Tibial artery (tissue), 4 donors: ENCODE measurements at places on chromosomes 2 and 18.

DNA sequence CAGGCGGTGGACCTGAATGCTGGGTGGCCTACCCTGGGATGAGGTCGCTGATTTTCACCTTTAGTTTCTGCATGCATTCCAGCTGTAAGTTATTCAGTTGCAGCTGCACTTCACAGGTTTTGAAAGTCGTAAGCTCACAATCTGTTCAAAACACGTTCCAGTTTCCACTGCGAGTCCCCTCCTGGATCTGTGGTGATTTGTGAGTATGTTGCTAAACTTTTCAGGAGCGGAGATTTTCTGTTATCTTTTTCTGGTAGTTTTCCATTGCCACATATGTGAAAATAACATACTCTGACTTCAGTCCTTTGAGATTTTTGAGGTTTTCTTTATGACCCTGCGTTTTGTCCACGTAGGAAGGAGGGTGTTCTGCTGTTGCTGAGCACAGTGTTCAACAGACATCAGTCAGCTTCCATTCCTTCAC, 102.1 kb downstream of the SNTG2 start:
- no peak for DNase-seq

DNA sequence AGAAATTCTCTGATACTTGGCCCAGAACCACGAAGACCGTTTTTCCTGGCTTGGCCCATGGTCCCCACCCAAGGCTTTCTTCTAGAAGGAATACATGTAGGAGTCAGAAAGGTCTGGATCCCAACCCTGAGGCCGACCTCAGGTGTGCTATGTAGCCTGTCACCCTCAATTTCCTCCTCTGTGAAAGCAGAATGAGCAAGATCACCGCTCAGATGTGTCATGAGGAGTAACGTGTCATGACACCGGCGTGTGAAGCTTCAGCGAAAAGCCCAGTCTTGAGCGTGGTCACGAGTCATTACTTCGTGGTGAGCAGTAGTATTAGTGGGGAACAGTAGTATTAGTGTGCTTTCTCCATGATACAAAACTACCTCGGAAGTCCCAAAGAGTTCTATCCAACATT, 103.4 kb downstream of the ALPK2 start:
- no peak for DNase-seq

GRCh38 chr18:47915930-47916329, 14.5 kb downstream of the SMAD2 start:
- DNase-seq: no peak

- DNase-seq: no peak
Observed at GRCh38 chr2:43482961-43483360, 112.9 kb downstream of the THADA start.

DNA sequence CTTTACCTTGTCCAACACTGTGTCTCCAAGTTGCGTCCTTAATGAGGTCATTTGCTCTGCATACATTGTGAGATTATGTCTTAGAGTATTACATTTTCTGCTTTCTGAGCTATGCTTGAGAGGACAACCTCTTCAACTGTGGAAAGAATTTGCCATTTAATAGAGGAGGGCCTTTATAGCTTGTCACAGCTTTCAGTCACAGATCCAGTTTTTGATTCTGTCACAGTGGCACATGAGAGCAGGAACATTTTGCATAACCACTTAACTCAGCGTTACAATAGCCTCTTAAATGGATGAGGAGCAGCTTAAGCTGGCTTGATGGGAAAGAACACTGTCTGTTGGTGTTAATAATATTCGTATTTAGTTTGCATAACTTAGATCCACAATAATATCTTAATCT, 63.0 kb downstream of the RHBDD1 start:
- no peak for DNase-seq

- no peak for DNase-seq
Observed at GRCh38 chr18:37511721-37512298, 53.8 kb downstream of the CELF4 start.

DNA sequence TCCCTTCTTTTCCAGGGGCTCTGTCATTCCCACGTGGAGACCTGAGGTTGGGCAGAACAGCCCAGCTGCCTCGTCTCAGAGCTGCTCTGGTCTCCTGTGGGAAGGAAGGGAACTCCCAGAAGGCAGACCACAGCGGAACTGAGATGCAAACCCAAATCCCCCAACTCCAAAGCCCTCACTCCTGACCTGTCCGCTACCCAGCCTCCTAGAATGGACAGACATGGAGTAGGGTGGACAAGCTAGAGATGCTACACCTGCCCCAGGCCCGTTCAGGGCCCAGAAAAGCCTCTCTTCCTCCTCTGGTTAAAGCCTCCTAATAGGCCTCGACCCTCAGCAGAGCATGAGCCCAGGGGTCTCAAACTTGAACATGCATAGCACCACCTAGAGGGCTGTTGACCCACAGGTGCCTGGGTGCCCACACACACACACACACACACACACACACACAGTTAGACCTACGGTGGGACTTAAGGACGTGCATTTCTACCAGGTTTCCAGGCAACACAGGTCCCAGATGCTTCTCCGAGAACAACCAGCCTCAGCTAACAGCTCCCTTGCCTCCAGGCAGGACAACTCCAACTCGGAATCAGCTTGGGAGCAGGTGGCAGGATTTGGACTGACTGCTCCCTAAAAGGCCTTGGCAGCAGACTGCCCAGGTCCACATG, 93.5 kb downstream of the TNS1 start:
- DNase-seq: peak; percentile 53

- DNase-seq: no peak
Observed at GRCh38 chr2:196380098-196380497, 208.7 kb upstream of the STK17B start.

- no peak for DNase-seq
Observed at GRCh38 chr2:178105566-178105965, 6.7 kb upstream of the RBM45 start.

GRCh38 chr2:105373895-105374401, 24.9 kb downstream of the FHL2 start:
- DNase-seq: no peak

- DNase-seq: no peak
Observed at GRCh38 chr18:60684843-60685513, 312.4 kb upstream of the MC4R start.
